ENCODE measurements at places on chromosomes 2 and 18.

GRCh38 chr2:101946372-101947039, 45.3 kb upstream of the IL1R2 start:
- no peak for DNase-seq

GRCh38 chr2:59066787-59067399, 825.8 kb upstream of the FANCL start:
- DNase-seq = no peak

- DNase-seq = no peak
These were observed 13.2 kb downstream of the TXNDC2 start for GRCh38 chr18:9898792-9899549.

GRCh38 chr2:187529977-187530721, 24.1 kb downstream of the TFPI start:
- DNase-seq = no peak

GRCh38 chr2:61714210-61714609, 139.7 kb downstream of the FAM161A start:
- no peak for DNase-seq

DNA sequence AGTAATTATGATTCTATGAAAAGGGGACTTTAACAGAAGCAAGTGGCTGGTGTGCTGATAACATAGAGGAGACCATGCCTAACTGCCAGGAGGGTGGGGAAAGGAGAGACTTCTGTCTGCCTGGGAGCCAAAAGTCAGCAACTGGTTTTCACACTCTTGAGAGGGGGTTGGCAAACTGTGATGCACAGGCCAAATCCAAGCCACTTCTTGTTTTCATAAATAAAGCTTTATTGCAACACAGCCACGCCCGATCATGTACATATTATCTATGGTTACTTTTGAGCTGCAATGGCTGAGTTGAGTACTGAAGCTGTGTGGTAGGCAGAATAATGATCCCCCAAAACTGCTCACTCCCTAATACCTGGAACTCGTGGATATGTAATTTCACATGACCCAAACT, 208.4 kb downstream of the LNPK start:
- DNase-seq = no peak

GRCh38 chr2:196823750-196824522, 14.8 kb upstream of the C2orf66 start:
- DNase-seq = no peak

DNA sequence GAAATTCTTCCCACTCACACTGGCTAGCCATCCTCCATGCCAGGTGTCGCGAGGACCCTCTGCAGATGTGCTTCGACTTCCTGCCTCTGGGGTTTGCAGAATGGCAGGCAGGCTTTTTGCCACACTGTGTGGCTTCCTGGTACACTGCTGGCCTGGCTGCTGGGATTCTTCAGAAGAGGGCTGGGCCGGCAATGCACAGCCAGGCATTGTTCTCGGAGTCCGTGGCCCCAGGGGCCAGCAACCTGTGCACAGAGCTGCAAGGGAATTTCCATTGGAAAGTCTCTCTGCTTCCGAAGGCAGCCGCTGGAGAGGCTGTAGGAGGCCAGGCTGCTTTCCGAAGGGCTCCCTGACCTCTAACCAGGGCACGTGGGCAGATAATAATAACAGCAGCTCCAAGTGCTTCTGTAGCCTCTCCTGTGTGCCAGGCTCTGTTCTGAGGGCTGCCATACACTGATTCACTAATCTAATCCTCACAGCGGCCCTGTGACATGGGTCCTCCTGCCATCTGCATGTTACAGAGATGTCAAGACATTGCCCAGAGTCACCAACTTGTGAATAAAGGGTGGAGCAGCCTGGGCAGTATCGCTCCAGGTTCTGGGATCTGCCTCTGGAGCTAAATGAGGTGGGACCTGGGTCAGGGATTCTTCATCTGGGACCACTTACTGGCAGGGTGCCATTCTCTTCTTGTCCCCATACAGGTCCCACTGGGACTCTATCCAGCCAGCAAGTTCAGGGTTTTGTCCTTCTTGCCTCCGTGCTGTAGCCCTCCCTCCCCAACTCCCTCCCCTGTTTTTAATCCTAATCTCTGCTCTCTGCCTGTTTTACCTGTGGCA, 5.0 kb downstream of the LDLRAD4 start:
- no peak for DNase-seq

GRCh38 chr2:162126527-162126926, 25.5 kb downstream of the GCG start:
- DNase-seq = no peak

GRCh38 chr2:121505005-121505404, 25.7 kb upstream of the RNU4ATAC start:
- DNase-seq = no peak

GRCh38 chr2:110842048-110842447, 109.7 kb downstream of the ACOXL start:
- DNase-seq = no peak

- DNase-seq = no peak
These were observed 40.1 kb upstream of the AKAIN1 start for GRCh38 chr18:5237083-5237722.

- no peak for DNase-seq
These were observed 66.3 kb upstream of the PSMD14 start for GRCh38 chr2:161241894-161242293.

DNA sequence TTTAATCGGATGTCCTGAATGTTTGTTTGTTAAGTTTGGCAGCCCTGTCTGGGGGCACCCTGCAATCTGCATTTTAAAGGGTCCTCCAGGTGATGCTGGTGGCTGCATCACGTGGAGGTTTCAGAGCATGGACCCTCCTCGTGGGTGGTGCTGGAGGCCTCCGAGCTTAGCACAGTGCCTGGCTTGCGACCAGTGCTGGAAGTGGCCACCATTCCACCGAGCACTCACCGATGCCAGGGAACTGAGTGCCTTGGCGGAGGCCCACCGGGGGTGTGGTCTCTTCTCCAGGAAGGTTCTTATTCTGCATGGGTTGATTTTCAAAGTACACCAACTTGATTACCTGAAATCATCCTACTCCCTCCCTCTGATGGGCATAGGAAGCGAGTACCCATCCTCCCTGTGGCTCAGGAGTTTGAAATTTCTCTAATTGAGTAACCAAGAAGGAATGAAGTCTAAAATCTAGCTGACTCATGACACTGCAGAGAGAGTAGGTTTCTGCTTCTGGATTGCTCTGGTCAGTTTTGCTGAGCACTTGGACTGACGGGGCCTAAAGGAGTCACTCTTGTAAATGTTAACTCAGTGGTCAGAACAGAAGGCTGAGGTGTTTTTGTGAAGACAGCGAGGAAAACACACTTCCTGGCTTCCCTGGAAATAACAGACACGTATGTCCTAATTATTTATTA, 58.1 kb upstream of the SLC66A3 start:
- DNase-seq = no peak

- no peak for DNase-seq
These were observed 136.1 kb downstream of the TMEM200C start for GRCh38 chr18:5759194-5759593.

DNA sequence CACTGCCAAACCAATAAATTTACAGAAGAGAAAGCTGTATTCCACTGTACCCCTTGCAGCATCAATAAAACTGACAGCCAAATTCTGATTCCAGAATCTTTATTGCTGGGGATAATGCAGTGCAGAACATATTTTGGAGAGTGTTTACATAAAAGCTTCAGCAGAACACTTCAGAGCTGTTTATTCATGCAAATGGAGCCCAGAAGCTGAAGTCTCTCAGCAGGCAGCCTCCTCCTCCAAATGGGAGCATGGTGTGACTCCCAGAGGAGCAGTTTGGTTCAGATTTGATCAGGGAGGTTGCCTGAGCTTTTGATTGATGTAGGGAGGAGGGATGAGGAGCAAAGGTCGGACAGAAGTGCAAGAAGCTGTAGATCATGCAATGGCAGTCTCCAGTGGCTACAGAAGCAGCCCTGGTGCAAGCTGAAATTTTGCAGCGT, 22.4 kb downstream of the LHCGR start:
- no peak for DNase-seq

DNA sequence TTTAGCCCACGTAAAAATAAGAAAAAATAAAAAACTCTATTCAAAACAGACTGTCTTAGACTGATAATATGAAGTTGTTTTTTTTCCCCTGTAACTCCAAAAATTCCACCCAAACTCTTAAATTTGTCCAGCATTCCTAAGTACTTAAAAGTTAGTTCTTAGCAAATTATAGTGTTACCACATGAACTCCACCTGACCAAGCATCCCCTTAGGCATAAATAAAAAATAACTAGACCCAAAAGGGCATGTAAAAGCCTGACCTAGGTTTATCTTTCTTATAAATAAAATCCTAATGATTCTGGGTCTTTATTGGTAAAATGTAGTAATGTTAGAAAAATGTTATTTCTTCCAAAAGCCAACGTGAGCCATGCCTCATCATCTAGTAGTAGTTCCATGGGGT, 54.3 kb downstream of the TTC21B start:
- DNase-seq = no peak

- DNase-seq = no peak
These were observed 34.5 kb upstream of the TSPYL6 start for GRCh38 chr2:54290356-54291025.

- no peak for DNase-seq
These were observed 25.5 kb downstream of the ZNF521 start for GRCh38 chr18:25326361-25326952.

DNA sequence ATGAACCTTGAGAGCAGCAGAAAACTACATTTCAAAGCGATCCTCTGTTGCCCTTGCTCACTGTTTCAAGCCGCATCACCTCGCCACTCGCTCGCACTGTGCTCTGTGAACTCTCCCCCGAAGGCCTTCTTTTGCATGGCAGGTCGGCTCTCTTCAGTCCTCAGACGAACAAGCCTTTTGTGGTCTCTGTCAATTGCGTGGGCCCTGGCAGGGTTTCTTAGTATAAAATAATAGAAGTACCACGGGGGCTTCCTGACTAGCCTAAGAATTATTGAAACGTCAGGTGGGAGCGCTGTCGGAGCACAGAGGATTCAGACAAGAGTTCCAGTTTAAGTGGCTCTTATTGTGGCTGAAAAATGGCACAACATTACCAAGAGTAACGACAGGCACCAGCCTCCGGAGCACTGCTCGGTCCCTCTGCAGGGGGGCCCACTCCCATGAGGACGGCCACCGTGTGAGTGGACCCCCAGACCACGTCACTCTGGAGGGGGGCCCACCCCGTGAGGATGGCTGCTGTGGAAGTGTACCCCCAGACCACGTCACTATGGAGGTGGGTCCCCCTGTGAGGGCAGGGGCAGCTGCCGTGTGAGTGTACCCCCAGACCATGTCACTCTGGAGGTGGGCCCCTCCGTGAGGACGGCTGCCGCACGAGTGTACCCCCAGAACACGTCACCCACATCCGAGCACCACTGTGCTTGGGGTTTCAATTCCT, 237.7 kb downstream of the HDAC4 start:
- no peak for DNase-seq

DNA sequence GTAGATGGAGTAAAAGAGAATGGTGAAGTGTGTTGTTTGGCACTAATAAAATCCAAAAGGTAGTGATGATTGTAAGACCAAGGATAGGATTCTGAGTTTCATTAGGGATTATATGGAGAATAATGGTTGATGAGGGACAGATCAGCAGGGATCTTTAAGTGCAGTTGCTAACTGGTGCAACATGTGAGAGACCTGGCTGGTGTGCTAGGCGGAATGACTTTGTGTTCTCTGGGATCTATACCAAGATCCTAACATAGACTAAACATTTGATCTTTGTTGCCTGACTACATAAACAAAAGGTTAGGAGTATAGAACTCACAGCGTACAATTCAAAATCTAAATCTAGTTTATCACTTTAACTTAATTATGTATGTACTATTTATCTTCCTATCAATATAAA, 135.4 kb downstream of the PTRHD1 start:
- no peak for DNase-seq

- DNase-seq = no peak
These were observed 282.0 kb downstream of the RPRM start for GRCh38 chr2:153196378-153197058.

DNA sequence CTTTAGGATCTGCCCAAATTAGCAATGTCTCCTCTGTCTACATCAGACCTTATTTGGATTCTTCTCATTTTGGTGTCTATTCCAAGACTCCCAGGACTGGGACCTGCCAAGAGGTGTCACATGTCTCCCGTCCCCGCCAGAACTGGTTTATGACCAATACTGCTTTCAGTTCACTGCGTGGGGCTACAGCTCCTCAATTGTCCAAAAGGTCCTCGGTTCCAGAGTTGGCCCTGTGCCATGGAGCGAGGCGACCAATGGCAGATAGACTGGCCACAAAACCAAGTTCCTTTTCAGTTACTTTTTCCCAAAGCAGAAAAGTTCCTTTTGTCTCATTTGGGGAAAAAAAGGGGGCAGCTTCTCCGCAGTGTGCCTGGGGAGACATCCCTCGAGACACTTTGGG, 144.1 kb upstream of the ZNF236 start:
- no peak for DNase-seq

Measured in GDM1 (cell line).